ENCODE measurements at places on chromosomes 7 and 10.

GRCh38 chr10:34156781-34157425, 658.2 kb downstream of the PARD3 start:
- no peak for DNase-seq

DNA sequence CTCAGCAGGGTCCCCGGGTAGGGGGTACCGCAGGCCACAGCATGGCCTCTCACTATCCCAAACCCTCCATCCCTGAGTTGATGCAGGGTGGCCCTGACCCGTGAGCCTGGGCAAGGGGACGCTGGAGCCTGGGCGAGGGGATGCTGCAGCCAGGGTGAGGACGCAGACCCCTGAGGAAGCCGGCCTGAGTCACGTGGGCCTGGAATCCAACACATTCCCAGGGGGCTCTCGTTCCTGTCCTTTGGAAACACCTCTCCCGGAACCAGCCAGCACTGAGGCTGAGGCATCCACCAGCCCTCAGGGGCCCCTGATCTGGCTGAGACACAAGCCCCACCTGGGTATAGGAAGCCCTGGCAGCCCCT, 61.5 kb upstream of the NKX6-2 start:
- no peak for DNase-seq

- no peak for DNase-seq
These were observed 700.5 kb downstream of the GRID1 start for GRCh38 chr10:85666102-85666501.

DNA sequence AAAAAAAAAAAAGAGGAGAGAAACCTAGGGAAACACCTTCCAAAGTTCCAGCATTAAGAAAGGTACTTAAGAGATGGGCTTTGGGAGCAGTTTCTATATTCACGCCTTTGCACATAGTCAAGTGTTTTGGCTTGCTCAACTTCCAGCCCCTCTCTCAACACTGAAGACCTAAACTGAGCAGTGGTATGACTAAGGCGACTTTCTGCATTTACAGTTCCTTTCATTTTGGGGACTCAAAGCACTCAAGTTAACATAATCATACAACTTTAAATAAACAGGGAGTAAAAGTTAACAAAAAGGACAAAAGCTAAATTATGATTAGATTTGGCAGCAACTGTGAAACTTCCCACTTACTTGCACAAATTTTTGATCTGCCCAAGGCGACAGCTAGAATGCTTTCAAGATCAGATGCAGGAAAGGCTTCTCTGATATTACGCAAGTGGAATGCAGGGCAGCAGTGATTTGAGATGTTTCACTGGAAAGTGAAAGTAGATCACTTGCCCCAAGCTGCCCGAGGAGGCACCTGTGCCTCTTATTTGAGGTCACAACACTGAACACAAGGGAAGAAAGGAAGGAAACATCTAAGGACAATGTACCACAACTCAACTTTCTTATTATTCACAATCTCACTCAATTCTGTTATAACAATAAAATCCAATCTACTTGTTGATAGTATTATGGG, 199.5 kb downstream of the SKAP2 start:
- no peak for DNase-seq

Measured in NCI-H524 (cell line).